Activated T-helper 1 cell treated with Interleukin-2 at 50 U/mL for 16 hours (primary cell): ENCODE measurements at places on chromosomes 11 and 22.

GRCh38 chr11:115659061-115659963 is 155.1 kb upstream of the CADM1 start:
- DNase-seq = no peak

- no peak for DNase-seq
These were observed 595.1 kb downstream of the BUD13 start for GRCh38 chr11:116177521-116178210.

DNA sequence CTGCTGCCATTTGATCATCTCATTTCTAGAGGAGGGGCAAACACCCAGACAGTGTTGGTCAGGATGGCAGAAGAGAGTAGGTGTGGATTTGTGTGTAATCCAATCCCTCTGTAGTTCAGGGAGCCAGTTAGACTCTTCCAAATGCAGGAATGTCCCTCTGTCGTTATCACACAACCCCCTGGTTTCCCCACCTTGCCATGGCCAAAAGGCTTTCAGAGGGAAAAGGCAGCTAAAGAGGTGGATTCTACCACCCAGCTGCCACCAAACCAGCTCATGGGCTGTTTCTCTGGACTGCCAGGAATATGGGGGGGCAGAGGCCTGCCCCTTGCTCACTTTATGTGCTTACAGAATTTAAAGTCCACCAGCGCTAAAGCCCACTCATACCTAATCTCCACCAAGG is 18.1 kb downstream of the TSKU start:
- no peak for DNase-seq

GRCh38 chr11:116454020-116454645 is 318.7 kb downstream of the BUD13 start:
- DNase-seq = no peak

- DNase-seq = no peak
These were observed 80.9 kb upstream of the MYO18B start for GRCh38 chr22:25661073-25661472.

GRCh38 chr22:32951807-32952153 is 106.4 kb downstream of the SYN3 start:
- no peak for DNase-seq

DNA sequence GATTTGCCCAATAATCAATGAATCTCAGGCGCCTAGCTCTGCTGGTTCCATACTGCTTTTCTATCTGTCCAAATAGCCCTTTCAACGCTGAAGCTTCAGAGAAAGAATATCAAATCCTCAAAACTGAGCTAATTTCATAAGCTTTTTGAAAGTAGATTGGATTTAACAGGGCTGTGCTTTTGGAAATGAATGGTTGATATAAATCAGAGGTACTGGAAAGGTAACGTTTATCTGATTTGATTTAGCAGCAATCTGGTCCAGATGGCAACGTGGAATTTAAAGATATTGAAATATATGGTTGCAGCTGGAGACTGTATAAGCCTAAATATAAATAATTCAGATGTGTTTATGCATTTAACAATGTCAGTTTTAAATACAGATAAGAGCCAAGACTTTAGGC is 229.5 kb upstream of the MPPED2 start:
- DNase-seq = no peak

- DNase-seq = no peak
These were observed 467.3 kb downstream of the OPCML start for GRCh38 chr11:133064961-133065360.

DNA sequence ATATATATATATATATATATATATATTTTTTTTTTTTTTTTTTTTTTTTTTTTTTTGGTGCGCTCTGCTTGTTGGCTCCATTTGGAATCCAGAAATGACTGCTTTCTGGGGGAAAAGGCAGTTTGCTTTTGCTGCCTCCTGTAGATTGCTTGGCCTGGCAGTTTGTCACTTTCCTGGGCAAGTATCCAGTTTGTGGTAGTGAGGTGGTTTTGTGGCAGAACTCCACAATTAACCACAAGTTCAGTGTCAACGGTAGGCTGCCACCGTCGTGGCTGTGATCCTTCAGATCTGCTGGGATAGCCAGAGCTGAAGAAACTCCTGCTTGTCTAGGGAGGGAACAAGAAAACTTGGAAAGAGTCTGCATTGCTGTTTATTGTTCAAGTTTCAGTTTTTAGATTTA is 5.0 kb upstream of the PDE3B start:
- no peak for DNase-seq

GRCh38 chr11:75631086-75631730 is 37.6 kb downstream of the MAP6 start:
- no peak for DNase-seq

DNA sequence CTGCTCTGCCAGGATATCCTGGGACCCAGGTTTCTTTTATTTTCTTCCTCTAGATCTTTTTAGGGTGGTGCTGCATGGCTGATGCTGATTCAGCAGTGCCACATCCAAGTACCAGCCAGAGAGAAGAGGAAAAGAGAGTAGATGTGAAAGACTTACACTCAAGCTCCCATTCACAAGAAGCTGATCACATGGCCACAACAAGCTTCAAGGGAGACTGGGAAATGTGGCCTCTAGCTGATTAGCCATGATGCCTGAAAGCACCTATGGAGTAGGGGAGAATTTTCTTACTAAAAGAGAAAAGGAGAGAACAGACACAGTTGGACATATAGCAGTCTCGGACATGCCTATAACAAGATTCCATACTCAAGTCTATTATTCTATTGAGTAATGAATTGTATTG is 34.4 kb upstream of the FJX1 start:
- no peak for DNase-seq

DNA sequence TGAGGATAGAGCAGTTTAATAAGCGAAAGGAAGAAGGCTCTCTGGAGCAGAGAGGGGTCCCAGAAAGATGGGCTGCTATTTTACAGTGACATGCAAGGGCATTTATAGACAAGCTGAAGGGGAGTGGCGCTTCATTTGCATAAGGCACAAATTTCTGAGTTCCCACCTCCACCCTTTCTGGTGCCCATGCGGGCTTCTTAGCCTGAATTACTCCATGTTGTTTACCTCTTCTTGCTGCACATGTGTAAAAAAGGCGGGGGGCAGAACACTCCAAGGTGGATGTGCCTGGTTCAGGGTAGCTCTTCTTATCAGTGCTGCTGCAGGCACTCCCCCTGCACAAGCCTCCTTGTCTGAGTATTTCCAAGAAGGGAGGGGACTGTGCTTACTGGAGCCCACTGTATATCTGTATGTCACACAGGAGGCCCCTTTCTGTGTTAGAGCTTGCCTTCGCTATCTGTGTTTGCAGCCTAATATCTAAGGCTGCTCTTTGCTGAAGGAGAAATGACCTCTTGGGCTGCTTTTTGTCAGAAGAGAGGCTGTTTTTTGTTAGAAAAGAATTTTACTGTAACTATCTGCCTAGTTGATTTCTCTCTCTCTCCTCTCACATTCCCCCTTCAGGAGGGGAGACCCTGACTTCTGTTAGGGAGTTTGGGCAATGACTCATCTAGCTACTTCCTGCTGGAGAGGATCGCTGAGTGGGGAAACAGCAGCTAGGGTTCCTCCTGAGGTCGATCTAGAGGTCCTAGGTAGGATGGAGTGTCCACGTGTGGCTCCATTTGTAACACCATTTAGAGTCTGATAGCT is 1057.0 kb upstream of the CNTN5 start:
- DNase-seq = no peak

- DNase-seq = no peak
These were observed 14.3 kb upstream of the ARRB1 start for GRCh38 chr11:75365711-75366181.

- no peak for DNase-seq
These were observed at the start of gene APOBEC3H for GRCh38 chr22:39097098-39098020. APOBEC3H (plus strand) TSS chr22:39097244; CDS start chr22:39100279, 3,035 bp downstream.

DNA sequence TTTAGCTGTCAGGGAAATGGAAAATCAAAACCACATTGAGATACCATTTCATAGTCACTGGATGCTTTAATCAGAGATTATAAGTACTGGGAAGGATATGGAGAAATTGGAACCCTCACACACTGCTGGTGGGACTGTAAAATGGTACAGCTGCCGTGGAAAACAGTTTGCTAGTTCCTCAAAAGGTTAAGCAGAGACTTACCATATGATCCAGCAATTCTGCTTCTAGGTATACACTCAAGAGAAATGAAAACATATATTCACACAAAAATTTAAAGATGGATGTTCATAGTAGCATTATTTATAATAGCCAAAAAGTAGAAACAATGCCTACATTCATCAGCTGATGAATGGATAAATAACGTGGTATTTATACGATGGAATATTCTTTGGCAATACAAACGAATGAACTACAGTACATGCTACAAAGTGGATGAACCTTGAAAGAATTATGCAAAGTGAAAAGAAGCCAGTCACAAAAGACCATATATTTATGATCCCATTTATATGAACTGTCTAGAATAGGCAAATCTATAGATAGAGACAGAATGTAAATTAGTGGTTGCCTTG is 23.0 kb downstream of the RNF121 start:
- no peak for DNase-seq

DNA sequence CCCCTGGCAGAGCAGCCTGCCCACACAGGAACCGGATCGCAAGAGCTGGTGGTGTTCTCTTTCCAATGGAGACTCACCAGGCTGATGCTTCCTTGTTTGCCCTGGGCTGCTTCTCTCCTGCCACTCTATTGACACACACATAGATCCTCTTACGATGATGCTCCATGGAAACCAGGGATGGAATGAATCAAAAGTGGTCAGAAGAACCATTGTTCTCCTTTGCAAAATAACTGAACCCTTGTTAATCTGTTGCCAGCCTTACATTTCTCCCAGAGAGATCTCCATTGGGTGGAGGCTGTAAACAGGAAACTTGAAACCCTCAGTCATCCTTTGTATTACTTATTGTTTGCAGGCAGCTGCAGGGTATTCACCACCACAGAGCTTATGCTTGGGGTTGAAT is 24.6 kb upstream of the LDLRAD3 start:
- DNase-seq = no peak

DNA sequence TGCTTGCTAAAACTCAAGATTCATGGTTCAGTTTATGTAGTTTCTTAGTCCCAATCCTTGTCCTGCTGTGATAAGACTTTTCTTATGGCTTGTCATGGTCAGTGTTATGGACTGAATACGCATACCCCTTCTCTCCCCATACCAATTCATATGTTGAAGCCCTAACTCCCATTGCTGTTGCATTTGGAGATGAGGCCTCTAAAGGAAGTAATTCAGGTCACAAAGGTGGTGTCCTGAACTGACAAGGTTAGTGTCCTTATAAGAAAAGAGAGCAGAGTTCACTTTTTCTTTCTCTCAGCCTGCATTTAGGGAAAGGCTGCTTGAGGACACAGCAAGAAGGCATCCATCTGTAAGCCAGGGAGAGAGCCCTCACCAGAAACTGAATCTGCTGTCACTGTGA is 618.2 kb downstream of the LRRC4C start:
- DNase-seq = no peak
